HFFc6 (cell line): ENCODE measurements at places on chromosomes 6 and 20.

GRCh38 chr6:15017261-15017660 is 228.6 kb upstream of the JARID2 start:
- no peak for DNase-seq

GRCh38 chr6:43765776-43766499 is 4.1 kb upstream of the VEGFA start:
- DNase-seq = no peak

GRCh38 chr6:33688006-33688405 is 23.5 kb downstream of the UQCC2 start:
- DNase-seq = no peak

DNA sequence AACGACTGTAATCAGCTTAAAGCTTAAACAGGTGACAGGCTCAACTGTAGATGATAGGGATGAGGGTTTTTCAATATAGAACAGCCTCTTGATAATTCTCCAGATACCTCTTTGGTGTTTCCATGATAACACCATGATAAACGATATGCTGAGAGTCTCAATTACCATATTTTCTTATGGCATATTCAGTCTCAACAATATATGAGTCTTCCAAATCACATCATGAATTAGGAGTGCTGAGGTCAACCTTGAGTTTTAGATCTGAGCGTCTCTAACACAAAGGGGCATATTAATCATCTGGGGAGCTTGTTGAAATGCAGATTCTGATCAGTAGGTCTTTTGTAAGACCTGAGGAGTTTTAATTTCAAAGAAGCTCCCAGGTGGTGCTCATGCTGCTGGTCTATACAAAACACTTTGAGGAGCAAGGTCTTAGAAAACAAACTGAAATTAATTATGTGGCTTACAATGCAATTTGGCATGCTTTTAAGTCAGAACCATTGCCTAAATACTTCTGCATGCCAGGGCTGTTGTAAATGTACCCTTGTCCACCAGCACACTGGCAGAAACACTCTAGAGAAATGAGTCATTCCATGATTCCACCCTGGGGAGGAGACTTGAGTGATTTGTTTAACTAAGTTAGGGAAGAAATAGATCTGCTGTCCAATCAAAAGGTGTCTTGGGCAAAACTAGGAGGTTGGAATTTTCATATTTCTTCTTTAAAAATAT is 49.6 kb downstream of the PTCHD4 start:
- peak; percentile 6 for DNase-seq

DNA sequence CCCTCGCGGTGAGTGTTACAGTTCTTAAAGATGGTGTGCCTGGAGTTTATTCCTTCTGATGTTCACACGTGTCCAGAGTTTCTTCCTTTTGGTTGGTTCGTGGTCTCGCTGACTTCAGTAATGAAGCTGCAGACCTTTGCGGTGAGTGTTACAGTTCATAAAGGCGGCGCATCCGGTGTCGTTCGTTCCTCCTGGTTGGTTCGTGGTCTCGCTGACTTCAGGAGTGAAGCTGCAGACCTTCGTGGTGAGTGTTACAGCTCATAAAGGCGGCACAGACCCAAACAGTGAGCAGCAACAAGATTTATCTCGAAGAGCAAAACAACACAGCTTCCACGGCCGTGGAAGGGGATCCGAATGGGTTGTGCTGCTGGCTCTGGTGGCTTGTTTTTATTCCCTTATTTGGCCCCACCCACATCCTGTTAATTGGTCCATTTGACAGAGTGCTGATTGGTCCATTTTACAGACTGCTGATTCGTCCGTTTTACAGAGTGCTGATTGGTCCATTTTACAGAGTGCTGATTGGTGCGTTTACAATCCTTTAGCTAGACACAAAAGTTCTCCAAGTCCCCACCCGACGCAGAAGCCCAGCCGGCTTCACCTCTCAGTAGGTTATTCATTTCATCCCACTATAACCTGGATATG is 48.2 kb upstream of the ARG1 start:
- DNase-seq = no peak

GRCh38 chr6:11865680-11866300 is 87.2 kb upstream of the ADTRP start:
- peak; percentile 8 for DNase-seq

DNA sequence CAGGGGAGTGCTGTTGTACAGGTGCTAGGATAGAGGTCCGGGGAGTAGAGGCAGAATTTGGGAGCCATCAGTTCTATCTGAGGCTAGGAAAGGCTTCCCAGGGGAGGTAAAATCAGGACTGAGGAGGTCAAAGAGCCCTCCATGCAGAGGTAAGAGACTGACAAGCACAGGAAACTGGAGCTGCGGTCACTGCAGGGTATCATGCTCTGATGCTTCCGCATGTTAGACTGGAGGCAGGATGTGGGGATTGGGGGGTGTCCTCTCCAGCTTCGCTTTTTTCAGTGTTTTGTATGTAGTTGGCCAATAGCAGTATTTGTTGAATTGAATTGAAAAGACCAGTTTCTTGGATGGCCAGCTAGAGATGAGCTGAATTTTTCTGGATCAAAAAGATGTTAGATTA is 87.8 kb downstream of the SLC22A3 start:
- DNase-seq = no peak

- DNase-seq = no peak
These were observed 313.1 kb downstream of the GRIK2 start for GRCh38 chr6:101706576-101706975.
